ENCODE measurements at places on chromosomes 2 and 18.

DNA sequence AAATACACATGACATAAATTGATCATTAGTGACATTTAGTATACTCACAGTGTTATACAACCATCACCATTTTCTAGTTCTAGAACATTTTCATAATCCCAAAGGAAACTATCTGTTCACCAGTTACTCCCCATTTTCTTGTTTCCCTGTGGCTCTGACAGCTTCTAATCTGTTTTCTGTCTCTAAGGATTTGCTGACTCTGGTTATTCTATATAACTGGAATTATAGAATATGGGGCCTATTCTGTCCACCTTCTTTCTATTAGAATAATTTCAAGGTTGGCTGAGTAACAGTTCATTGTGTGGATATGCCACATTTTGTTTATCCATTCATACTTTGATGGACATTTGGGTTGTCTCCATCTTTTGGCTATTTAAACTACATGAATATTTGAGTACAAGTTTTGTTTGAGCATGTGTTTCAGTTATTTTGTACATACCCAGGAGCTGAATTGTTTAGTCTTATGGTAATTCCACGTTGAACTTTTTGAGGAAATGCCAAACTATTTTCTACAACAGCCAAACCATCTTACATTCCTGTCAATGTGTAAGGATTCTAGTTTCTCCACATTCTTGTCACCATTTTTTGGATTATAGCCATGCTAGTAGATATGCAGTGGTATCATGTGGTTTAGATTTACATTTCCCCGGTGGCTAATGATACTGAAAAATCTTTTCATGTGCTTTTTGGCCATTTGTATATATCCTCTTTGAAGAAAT lies 20.5 kb downstream of the KIAA1328 start:
- no peak for DNase-seq

DNA sequence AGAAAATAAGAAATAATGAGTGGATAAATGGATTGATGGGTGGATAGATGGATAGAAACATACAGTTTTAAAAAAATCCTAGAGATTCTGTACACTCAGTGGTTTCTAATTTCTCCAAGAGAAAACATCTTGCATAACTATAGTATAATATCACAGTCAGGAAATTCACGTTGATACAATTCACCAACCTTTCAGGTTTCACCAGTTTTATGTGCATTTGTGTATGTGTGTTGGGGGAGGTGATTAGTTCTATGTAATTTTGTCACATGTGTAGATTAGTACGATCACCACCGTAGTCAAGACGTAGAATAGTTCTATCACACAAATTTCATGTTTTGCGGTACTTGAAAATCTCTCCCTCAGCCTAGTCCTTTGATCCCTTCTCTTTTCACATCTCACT lies 288.2 kb upstream of the LRATD1 start:
- DNase-seq = no peak

DNA sequence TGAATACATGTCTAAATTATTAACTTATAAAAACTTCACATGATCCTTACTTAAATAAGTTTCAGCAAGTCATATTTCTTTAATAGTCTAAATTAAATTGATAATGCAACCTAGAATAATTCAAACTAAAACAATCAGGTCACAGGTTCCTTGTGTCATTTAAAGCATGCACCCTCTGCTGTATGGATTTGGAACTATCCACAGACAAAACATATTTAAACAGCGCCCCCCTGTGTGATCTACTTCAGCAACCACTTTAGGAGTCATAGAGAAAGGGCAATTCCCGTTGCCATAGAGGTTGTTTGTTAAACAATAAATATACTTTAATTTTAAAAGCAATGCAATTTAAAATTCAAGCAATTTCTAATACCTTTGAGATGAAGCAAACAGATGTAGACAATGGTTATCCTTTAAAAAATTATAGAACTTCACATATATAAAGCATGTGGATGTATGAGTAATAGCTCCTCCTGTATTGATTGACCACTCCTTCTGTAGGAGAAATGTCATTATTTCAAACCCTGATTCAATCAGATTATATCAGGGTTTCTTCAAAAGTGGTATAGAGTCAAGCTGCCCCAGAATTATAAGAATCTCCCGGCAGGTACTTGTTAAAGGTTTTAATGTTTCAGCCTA lies 21.2 kb downstream of the GRB14 start:
- DNase-seq = no peak

GRCh38 chr18:74148543-74149070 lies 284 bp downstream of the TIMM21 start:
- DNase-seq = no peak

Data from NK-92 treated with Interleukin-12 subunit alpha and Interleukin-12 subunit beta, amount 100 ng/mL, for 24 hours (cell line).